ENCODE measurements at places on chromosomes 1 and 21.

GRCh38 chr1:63324779-63325119 lies 2.4 kb downstream of the FOXD3 start:
- peak; percentile 41 for DNase-seq

GRCh38 chr1:86502721-86503405 lies 34.1 kb downstream of the CLCA1 start:
- peak; percentile 27 for DNase-seq

GRCh38 chr1:183588827-183589226 lies 1.4 kb downstream of the NCF2 start:
- DNase-seq = no peak

DNA sequence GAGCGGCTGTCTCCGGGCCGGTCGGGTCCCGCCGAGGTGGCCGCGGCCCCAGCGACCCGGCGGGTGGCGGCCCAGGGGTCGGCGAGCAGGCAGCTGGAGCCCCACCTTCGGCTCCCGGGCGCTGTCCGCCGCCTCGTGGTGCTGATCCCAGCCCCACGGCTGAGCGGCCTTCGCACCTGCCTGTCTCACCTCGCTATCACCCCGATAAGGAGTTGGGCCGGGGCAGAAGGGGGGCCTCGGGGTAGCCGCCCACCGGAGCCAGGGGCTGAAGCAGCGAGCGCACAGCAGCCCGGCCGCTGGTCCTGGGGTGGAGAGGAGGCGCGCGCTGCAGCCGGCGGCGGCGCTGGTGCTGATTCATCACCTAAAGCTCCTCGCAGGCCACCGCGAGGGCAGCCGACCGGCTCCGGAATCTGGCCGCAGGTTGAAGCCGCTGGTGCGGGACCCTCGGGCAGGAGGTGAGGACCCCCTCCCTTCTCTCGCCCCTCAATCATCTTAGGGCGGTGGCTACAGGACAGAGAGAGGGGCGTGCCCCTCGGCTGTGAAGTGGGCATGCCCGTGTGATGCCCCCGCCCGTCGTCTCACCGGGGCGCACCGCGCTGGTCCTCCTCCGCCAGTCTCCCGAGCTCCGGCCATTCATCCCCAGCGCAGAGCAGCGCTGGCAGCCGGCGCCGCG lies 575 bp downstream of the TRIM67 start:
- DNase-seq = peak; percentile 66

DNA sequence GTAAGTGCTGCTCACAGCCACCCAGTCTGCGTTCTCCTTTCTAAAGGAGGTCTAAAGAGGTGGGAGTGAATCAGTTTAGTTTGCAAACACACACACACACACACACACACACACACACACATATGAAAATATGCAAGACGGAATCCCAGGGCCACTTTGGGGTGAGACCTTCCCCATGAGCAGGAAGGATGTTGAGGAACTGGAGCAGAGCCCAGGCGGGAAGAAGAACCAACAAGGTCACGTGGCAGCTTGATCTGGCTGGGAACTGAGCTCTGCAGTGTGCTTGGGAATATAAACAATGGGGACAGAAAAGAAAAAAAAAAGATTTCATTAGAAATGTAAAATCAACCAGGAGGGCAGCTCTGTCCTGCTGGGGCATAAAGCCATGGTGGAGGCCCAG lies 32.6 kb downstream of the OR2G3 start:
- no peak for DNase-seq

GRCh38 chr1:165598676-165599059 lies 32.4 kb upstream of the MGST3 start:
- no peak for DNase-seq

GRCh38 chr1:16120407-16120806 lies 35.5 kb downstream of the EPHA2 start:
- DNase-seq = no peak

DNA sequence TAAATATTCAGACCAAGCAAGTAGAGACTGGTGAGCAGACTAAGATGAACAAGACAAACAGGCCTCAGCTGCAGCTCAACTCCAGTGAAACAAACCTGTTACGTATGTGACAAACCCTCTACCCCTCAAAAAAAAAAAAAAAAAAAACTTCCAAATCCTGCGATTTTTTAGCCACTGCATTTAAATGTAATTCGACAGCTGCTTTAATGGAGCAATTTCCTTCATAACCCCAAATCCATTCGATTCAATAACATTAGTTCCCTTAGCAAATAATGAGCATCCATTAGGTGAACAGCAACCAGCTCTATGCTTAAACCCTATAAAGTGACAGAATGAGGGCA lies 31.1 kb downstream of the SIPA1L2 start:
- no peak for DNase-seq

DNA sequence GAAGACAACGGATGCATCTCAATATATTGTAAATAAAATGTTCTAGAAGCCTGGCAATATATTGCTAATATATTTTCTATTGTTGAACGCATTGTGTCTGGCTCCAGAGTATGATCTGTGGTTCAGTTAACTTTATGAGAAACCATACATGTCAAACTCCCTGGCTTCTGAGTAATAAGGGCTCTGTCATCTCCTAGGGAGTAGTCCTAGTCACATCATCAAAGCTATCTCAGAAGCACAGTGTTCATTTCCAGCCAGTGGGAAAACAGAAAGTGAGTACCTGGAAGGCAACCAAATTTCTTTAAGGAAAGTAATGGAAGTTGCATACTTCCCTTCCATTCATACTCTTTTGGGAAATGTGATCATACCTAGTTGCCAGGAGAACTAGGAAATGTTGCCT lies 27.0 kb upstream of the ST6GALNAC5 start:
- DNase-seq = no peak

DNA sequence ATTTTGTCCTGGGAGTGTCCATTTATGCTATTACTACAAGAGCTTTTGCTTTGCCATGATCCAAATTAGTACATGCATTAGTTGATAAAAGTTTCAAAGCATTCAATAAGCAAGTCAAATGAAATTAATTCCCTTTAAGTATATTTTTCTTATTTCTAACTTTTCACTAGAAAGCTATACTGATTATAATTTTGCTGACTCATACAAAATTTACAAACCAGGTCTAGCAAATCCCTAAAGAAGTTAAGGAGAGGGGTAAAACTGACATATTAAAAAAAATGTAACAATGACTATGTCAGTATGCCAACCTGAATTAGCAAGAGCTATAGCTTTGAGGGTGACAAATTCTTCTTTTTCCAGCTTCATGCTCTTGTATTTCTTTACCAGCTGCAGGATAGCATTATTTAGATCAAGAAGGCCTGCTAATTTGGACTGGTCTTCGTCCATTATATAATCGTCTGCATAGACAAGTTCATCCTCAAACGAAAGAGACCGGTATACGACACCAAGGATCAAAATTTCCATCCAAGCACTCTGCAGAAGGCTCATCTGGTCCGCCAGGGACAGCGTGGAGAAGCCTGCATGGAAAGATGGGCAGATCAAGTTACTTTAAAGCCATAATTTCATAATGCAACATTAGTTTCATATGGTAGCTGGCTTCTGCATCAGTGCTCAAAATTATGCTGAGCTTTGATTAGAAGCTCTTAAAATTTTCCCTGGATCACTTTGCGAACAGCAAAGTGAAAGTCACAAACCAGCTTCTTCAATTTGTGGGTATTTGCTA lies 95.8 kb upstream of the USH2A start:
- DNase-seq = peak; percentile 45

DNA sequence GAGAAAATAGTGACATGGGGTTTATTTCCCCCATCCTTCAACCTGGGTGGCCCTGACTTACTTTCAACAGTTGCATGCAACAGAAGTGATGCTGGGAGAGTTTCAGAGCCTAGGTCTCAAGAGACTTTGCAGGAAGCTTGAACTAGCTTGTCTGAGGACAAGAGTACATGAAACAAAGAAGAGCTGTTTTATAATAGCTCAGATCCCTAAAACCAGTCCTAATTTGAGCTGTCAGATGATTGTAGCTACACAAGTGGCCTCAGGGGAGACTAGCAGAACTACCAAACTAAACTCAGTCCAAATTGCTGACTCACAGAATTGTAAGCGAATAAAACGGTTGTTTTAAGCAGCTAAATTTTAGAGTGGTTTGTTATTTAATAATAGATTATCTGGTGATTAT lies 17.1 kb downstream of the RC3H1 start:
- peak; percentile 38 for DNase-seq

GRCh38 chr1:161133220-161133740 lies 813 bp upstream of the DEDD start:
- no peak for DNase-seq

DNA sequence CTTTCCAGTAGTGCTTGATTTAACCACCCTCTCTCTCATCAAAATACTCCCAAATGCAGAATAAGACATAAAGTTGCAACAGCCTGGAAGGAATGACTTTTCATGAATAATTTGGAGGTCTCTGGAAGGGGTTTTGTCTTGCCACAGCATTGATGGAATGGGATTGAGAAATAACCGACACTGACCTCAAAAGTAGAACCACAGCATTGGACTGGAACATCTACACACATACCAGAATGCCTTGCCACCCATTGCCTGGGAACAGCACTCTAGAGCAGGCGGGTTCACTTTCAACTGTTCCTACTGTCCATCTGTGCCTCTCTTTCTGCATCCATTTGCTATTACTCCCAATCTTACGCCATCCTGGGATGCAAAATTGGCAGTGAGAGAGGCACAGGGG lies 149.1 kb upstream of the USP24 start:
- no peak for DNase-seq

- no peak for DNase-seq
These were observed 26.0 kb downstream of the KIFAP3 start for GRCh38 chr1:170048515-170048914.

DNA sequence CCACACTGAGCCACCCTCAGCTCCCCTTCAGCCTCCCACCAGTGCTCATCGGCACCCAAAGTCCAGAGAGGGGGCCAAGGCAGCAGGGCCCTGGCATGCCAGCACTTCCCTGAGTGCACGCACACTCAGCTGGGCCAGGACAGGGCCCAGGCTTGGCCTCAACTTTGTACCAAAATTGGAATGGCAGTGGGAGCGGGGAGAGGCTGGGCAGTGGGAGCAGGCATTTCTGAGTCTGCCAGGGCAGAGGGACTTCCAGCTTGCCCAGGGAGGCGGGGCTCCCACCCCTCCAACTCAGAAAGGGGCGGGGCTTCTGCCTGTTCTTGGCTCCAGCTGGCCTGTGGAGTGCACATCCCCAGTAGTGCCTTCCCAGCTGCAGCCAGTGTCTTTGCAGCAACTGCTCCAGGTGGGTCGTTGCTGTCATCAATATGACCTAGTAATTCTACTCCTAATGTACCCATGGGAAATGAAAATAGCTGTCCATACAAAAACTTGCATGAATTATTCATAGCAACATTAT lies 10.3 kb upstream of the SNX7 start:
- no peak for DNase-seq

GRCh38 chr1:3125546-3126368 lies 56.8 kb downstream of the PRDM16 start:
- no peak for DNase-seq

GRCh38 chr1:109040627-109040988 lies 1.3 kb downstream of the WDR47 start:
- no peak for DNase-seq

- DNase-seq = no peak
These were observed 5.2 kb downstream of the AGMAT start for GRCh38 chr1:15579683-15580047.

GRCh38 chr1:200546577-200546976 lies 74.0 kb downstream of the KIF14 start:
- no peak for DNase-seq

- DNase-seq = no peak
These were observed 16.7 kb upstream of the TIAM1 start for GRCh38 chr21:31360717-31361116.

DNA sequence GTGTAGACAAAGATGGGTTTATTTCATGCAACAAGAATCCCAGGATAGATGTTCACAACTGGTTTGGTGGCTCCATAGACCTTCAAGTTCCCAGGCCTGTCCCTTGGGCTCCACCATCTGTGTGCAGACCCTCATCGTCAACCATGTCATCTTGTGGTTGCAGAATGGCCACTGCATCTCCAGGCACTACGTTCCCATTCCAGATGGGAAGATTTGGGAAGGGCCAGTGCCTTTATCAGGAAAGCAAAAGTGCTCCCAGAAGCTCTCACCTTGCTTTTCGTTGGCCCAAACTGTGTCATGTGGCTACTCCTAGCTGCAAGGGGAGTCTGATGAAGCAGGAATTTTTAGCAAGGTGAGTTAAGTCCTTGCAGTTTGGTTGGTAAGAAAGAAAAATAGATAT lies 12.8 kb downstream of the TMCC2 start:
- DNase-seq = no peak

DNA sequence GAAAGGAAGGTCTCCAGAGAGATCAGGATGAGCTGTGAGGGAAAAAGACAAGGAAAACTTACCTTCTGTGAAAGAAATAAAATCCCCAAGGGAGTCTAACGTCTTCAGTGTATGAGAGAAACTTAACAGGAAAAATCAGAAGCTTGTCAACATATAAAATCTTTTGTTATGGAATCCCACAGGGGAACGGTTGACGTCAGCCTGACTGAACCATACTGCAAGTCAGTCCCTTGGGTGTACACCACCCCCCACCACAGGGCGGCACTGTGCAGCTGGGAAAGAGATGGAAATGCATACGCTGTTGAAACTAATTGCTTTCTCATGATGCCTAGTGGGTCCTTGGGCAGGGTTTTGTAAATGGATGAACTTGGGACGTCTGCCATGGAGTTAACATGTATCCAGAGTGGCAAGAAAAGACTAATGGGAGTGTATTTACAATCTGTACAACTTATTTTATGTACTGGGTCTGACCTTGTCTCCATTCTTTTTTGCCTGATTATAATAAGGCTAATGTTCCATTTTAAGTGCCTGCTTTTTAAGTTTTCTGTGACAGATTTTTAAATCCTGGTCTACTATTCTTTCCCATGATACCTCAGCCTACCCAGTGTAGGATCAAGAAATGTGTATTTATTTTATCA lies 22.7 kb downstream of the UTP25 start:
- peak; percentile 20 for DNase-seq

DNA sequence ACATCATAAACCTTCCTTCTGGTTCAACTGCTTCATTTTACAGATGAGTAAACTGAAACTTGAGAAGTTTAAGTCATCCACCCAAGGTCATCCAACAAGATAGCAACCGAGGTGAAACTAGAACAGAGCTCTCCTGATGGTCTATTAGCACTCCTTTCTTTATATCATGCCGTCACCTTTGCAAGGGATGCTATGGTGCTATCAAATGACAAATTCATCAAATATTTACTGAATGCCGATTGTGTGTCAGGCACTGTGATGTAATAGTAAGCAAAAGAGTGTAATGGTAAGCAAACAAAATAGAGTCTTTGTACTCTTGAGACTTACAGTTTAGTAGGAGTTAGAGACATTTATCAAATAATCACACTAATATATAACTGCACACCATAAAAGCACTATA lies 14.0 kb upstream of the SGIP1 start:
- DNase-seq = no peak

All from tongue (tissue), 3 donors.